Activated T-helper 1 cell treated with anti-CD3 and anti-CD28 coated beads, Interleukin-12 subunit alpha, Interleukin-12 subunit beta, Interleukin-2, Interleukin-4 antibody, amounts not matched to agents 30 ng/mL and 10 ng/mL and 1 ng/mL, durations not matched to agents 14 hours and 24 hours and 36 hours (primary cell): ENCODE measurements at places on chromosomes 1 and 21. TPM values are rescaled to one million over a fixed set of nuclear protein-coding genes. Genes with fewer than 3 reads are reported as not detected.

- no peak for DNase-seq
Measured at GRCh38 chr1:24973315-24973714, 43.2 kb upstream of the RUNX3 start.

DNA sequence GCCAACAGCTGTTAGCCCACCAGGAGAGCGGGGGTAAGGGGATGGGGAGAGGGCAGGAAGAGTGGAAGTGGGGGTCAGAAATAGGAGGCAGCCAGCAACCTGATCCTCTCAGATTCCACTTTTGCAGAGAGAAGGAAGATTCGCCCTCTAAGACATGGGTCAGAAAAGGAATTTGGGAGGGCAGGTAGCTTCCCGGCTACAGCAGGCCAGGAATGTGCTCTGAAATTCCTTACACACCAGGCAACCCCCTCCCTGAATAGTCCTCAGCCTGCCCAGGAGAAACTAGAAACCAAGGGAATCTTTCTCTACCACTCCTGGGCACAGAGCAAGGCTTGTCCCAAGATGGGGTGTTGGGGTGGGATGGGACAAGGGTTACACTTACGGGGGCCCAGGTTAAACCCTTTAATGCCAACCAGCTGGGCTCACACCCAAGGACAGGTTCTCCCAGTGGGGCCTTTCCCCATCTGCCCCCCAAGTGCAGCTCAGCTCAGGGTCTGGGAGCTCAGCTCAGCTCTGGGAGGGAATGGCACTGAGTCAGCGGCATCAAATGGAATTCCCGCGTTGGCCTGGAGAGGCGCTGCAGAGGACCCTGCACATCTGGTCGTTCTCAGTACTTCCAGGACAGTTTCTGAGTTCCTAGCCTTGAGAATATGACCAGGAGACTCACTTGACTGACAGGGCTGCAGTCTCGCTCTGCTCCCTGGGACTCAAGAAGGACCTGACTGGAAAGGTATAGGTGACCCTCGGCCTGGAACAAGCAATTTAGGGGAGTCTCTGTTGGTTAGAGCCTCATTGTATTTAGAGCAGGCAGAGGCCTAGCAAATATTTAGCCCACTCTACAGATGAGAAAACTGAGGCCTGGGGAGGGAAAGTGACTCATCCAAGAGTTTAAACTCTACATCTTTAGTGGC lies 761 bp downstream of the TNNT2 start:
- DNase-seq = no peak

Gene SARS1
- 147 and 154 TPM in 2 replicates for total RNA-seq

Gene GFI1
- 95.7 and 103 TPM in 2 replicates for total RNA-seq
